PC-3 (cell line): ENCODE measurements at places on chromosomes 1 and 21.

GRCh38 chr1:110986407-110986891 is 22.7 kb upstream of the LRIF1 start:
- no peak for DNase-seq

DNA sequence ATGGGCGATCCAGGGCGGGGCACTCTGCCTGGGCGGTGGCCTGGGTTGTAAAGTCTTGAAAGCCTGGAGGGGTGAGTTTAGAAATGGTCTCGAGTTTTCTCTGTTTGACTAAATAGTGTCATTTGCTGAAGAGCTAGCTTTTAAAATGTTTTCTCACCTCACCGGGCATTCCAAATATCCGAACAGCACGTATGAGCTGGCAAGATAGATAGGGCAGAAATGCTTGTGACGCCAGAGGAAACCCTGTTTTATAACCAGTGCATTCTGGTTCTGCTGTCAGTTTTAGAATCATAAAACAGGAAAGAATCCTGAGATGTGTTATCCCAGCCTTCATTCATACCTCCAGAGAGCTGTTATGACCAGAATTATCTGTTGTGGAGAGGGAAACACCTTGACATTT is 725 bp downstream of the RTCA start:
- DNase-seq = peak; percentile 21

DNA sequence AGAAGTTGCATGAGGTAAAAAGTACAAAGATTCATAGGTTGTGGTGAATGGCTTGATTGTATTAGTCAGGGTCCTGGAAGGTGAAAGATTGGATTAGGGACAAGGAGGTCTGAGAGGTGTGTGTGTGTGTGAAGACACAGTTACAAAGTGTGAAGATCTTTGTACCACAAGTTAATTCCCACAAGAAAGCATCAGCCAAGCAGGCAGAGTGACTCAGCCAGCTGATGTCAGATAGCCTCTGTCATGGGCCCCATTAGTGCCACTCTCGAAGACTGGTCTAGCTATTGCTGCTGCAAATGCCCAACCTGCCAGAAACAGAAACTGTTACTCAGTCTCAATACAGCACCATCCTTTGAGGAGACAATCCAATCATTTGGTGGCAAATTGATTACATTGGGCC is 96.5 kb downstream of the DTL start:
- no peak for DNase-seq

GRCh38 chr1:230713138-230713537 is 784 bp downstream of the AGT start:
- DNase-seq = no peak

- no peak for DNase-seq
These were observed 243.1 kb downstream of the CACNA1E start for GRCh38 chr1:181726320-181727012.

GRCh38 chr1:54810153-54810942 is 9.2 kb upstream of the TTC22 start:
- peak; percentile 80 for DNase-seq

GRCh38 chr1:11925938-11926292 is 312 bp downstream of the KIAA2013 start:
- no peak for DNase-seq

GRCh38 chr1:245880754-245881403 is 626.2 kb downstream of the SMYD3 start:
- DNase-seq = no peak

DNA sequence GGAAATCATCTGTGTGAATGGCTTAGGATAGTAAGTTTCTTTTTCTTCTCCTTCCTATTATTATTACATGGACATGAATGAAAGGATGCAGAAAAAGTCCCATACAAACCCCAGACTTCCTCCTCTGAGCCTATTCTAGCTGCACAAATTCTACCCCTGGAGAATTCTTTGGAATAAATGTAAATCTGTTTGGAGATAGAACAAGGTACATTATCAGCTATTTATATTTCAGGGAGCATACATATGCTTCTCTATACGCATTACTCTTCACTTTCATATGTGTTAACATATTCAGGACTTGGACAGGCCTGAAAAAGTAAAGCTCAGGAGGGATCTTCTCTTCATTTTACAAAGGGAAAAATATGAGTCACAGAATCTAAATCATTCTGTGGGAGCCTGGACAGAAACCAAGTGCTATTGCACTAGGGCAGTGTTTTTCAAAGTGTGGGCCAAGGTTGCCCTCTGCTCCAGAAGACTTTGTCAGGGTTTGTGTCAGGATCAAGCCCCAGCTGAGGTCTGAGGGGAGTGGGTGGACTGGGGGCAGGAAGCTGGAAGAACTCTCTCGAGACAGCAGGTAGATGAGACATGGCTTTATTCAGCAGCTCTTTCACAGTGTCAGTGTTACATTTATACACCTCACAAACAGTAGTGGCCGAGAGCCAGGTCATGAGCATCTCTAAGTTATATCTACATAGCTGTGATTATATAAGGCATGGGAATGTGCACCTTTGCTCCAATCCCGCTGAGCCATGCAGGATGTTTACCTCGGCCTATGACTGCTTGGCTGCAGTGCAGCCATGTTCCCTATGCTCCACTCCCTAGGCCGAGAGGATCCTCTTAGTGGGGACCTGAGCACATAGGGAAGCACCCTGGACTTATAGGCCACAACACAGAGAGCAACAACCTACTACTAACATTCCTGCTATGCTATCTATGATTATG is 114.3 kb downstream of the GDAP2 start:
- DNase-seq = peak; percentile 57

DNA sequence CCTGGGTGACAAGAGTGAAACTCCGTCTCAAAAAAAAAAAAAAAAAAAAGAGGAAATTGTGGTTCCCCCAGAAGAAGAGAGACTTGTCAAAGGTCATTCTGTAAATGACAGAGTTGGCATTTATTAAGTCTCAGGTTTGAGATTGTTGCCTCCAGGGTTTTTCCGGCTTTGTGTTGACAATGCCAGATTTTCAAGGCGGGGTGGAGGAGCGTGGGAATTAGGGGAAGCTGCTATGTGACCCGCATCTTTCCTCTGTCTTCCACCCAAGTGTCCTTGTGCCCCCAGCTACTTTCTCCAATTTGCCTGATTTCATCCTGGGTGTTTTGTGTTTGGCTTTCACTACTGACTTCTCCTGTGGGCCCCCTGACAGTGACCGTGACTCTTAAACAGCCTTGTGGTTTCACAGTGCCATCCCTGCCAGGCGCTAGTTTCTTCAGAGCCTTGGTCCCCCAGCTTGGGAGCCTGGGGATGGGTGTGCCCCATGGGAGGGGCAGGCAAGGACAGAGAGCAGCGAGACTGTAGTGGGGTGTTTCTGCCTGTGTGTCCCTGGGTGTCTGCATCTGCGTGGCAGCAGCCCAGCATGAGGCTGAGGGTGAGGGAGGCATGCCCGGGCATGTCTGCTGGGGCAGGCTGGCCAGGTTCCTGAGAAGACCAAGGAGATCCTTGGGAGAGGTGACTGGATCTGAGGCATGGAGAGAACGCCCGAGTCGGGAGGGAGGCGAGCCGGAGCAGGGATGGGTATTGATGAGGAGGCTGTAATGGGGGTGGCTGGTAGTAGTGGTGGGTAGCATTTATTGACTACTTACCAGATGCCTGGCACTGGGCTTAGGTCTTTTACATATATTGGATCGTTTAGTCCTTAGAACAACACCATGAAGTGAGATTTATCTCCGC is 46.3 kb downstream of the IER5 start:
- DNase-seq = peak; percentile 53
